ENCODE measurements at places on chromosomes 5 and 9.

GRCh38 chr5:157820593-157821252 lies 38.2 kb downstream of the CLINT1 start:
- DNase-seq = no peak

- DNase-seq = no peak
Measured at GRCh38 chr9:99085949-99086948, 18.7 kb upstream of the TGFBR1 start.

DNA sequence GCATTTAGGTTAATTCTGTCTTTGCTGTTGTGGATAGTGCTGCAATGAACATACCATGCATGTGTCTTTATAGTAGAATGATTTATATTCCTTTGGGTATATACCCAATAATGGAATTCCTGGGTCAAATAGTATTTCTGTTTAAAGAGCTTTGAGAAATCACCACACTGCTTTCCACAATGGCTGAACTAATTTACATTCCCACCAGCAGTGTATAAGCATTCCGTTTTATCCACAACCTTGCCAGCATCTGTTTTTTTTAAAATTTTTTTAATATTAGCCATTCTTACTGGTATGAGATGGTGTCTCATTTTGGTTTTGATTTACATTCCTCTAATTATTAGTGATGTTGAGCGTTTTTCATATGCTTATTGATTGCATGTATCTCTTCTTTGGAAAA lies 15.5 kb upstream of the TARS1 start:
- DNase-seq = no peak

DNA sequence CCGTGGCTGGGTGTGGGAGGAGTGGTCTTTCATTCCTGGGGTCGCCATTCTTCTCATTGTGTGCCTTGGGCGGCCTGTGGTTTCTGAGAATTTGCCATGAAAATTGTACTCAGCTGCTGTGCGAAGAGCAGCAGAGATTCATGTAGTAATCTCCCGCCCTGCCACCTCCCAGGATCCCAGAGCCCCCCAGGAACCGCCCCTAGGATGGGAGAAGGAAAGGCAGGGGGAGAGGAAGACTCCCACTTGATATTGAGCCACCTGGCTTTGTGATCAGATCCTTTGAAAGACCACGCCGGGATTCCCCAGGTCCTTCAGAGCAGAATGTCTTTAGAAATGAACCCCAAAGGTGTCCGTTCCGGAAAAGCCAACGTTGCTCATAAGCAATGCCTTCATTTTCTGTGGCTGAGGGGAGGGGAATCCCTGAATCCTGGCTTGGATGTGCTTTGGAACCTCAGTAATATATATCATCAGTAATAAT lies 27.6 kb downstream of the NEURL1B start:
- no peak for DNase-seq

DNA sequence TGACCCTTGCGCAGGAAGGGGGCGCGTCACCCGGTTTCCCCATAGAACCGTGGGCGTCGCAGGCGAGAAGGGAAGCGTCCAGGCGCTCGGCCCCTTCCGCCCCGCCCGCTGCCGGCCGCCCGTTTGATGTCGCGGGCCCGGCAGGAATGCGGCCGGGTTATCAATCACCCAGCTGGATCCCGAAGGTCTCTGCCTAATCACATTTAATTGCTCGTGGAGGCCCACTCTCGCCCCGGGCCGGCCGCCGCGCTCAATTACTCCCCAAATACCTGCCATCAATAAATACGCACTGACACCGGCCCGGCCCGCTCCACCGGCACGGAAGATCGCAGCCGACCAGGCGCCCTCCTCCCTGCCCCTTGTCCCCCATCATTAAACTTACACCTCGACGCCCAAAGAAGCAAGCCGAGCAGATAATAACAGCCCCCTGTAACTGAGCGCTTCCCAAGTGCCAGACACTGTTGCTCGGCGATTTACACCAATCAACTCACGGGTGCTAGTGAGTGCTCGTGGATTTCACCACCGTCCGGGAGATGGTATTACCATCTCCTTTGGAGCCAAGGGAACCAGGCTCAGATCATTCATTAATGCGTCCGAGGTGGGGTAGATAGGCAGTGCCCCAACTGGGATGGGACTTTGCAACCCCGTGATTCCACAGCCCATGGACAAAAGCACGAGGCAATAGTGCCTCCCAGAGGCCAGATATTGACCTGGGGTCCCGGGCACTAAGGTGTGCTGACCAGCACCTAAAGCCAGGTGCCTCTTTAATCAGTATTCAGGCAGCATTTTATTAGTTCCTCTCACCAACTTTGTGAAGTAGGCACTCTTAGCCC lies 11.3 kb downstream of the MSX2 start:
- DNase-seq = no peak

GRCh38 chr5:35545190-35545589 lies 72.5 kb upstream of the SPEF2 start:
- no peak for DNase-seq
